ENCODE measurements at places on chromosomes 6 and 20.

DNA sequence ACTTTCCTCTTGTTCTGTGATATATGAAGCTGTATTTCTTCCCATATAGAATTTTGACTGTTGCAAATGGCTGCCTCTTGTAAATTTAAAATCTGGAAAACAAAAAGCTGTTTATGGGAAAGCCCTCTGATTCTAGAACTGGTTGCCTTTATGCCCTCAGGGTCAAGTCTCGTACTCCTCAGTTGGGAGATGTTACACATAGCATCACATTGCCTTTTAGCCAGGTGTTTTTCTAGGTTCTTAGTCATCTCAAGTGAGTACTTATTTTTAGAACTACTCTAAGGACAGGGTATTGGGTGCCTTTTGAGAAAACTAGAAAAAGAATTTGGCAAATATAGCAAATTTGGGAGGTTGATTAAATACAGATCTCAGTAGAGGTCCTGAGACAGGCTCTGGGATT is 58.5 kb downstream of the ANKS1A start:
- no peak for DNase-seq

GRCh38 chr6:20148433-20148832 is 63.8 kb downstream of the MBOAT1 start:
- no peak for DNase-seq

GRCh38 chr20:58723628-58723984 is 31.0 kb downstream of the NPEPL1 start:
- DNase-seq: no peak

DNA sequence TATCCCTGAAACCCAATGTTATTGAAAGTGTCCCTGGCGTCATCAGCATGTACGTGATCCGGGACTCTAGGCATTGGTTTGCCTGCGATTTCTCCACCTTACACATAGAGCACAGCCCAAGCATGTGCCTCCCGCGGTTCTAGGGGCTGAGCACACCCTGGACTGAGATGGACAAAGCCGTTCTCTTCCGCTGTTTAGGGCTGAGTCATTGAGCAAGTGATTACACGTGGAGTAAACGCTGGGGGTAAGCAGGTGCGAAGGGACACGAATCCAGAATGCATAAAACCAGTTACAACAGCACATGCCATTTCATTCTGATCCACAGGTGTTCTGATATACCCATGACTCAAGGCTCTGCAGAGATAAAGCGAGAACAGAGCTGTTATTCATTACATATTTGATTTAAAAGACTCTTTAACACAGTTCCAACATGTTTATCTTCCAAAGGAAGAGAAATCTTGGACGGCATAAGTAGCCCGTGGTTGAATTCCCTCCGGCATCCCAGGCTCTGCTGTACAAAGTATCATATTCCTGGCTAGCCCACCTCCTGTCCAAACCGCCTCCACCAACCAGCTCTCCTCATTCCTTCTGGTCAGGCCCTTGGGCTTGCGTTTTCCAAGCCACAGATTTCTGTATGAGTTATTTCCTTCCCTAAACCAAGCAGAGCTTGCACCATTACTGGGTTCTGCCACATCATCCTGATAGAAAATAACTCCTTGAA is 36.1 kb upstream of the THBS2 start:
- no peak for DNase-seq

DNA sequence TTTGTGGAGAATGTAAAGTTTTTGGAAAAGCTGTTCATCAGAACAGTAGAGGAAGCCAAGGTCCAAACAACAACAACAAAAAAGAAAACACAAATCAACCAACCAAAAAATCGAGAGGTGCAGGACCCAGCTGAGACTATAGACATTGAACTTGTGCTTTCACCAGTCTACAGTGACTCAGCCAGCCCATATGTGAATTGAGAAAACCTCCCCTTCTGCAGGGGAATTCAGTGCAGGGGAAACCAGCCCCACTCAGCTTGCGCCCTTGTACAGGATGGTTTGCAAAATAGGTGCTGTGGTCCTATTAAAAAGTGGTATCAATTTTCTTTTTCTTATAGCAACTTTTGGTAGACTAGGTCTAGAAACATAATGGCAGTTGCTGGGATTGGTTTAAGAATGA is 21.3 kb downstream of the MLIP start:
- no peak for DNase-seq

- DNase-seq: no peak
Measured at GRCh38 chr6:13314806-13315205, 13.5 kb downstream of the TBC1D7 start.

GRCh38 chr6:46353528-46353927 is 137.7 kb downstream of the RCAN2 start:
- DNase-seq: no peak

DNA sequence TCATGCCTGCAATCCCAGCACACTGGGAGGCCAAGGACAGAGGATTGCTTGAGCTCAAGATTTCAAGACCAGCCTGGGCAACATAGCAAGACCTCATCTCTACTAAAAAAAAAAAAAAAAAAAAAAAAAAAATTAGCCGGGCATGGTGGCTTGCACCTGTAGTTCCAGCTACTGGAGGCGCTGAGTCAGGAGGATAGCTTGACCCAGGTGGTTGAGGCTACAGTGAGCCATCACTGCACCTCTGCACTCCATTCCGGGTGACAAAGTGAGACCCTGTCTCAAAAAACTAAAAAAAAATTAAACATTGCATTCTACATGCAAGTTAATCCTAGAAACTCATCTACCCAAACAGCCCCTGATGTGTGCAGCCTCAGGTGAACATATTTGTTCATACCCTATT is 7.3 kb upstream of the TRAM2 start:
- no peak for DNase-seq

DNA sequence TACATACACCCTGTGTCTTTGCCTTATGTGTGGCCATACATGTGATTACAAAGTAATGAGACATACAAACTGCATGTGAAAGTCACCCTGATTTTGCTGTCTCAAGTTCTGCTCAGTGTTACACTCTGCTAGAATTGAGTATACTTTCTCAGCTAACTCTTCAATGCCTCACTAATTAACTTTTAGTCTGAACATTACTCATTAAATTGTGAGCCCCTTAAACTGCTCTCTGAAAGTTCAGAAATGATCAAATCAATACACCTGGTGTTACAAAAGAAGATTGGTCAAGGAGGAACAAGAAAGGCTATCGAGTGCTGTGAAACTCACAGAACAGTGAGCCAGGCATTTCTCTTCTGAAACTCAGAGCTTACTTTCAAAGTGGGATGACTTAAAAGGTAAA is 71.3 kb downstream of the MKKS start:
- DNase-seq: no peak

DNA sequence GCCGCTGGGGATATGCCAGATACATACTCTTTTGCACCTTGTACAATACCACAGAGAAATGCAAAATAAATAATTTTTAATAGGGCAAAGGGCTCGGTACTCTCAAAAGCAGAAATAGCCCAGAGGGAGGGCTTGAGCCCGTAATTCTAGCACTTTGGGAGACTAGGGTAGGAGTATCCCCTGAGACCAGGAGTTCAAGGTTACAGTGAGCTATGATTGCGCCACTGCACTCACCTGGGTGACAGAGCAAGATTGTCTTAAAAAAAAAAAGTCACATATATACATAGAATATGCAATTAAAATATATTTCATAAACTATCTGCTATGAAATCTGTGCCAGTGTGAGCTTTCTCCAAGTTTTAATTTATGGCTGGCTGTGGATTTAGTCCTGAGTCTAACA is 818 bp upstream of the TRMT11 start:
- no peak for DNase-seq

DNA sequence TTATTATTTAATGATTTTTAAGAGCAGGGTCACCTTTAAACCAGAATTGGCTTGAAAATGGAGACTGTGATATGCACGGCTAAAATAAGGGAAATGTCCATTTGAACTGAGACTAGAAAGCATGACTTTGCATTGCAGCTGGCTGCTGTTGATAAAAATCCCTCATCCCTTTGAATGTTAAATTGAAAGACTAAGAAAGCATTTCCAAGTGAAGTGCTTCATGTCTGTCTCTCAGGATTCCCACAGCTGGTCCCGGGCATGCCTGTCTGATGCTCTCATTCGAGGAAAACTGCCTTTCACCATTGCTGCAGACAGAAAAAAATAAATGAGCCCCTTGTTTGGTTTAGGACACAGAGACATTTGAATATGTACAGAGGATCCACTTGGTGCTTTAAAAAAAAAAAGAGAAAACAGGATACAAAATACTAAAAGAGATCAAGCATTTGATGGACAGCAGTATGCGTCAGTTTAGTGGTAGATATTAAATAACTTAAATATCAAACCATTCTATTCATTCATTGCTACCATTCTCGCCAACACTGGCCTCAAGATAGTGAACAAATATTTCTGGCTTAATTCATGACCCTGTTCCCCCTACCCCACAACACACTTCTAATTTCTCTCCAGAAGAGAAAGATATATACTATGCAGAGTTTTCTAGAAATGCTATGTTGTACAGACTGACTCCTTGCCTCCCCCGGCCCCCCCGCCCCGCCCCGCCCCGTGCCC is 55.0 kb downstream of the TBC1D7 start:
- no peak for DNase-seq

DNA sequence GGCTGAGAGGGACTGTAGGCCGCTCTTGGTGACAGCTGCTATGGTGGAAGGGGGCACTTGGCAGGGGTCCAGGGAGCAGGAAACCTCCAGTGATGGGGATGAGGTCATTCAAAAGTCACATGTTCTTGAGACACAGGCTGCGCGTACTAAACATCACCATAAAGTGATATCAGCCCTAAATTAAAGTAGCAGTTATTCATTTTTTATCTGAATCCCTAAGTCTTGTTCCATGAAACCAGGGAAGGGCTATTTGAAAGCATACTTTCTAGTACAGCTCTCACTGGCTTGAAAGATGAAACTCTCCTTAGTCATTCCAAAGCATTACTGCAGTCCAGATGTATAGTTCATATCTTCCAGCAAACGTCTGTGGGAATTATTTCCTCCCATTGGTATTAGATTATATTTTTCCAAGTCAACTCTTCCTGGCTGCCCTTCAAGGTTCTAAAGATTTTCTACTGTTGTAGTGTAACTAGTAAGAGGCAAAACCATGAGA is 373.1 kb downstream of the CD109 start:
- peak; percentile 74 for DNase-seq

- DNase-seq: no peak
Measured at GRCh38 chr20:34514897-34515483, 1.2 kb upstream of the DYNLRB1 start.

DNA sequence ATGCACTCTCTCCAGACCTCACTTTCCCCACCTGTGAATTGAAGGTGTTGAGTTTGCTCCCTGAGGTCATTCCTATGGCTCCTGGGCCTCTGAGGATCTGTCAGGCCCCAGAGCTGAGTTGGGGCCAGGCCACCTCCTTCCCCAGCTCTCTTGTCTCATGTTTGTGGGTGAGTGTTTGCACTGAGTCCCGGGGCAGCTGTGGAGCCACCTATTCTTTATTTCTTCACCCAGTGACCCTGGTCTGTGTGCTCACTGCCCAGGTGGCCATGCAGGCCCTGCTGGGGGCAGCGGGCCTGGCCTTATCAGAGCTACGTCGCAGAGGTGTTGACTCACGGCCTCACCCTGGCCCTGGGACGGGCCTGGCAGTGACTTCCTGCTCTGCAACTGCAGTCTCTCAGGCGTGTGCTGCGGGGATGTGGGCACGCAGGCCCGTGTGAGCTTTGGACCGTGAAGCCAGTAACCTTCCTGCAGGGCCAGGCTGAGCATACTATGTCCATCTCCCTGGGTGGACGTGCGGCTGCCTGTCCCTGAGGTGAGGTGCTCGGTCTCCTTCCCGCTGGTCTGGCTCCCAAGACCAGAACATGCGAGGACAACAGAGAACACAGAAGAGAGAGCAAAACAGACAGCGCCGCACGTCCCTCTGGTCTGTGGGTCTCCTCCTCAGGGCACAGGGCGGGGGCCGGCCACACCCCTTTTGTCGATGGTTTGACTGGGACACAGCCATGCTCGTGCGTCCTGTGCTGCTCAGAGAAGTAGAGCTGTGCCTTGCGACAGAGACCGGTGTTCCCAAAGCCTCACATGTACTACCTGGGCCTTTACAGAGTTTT is 12.1 kb downstream of the TMEM181 start:
- no peak for DNase-seq

- DNase-seq: peak; percentile 59
Measured at GRCh38 chr20:18739751-18740166, 73.8 kb upstream of the SCP2D1 start.

- no peak for DNase-seq
Measured at GRCh38 chr6:91633374-91634111, 1046.7 kb upstream of the MAP3K7 start.

GRCh38 chr6:41731561-41732086 is 3.8 kb downstream of the TFEB start:
- no peak for DNase-seq

- no peak for DNase-seq
Measured at GRCh38 chr20:59776626-59777330, 156.7 kb downstream of the SYCP2 start.

DNA sequence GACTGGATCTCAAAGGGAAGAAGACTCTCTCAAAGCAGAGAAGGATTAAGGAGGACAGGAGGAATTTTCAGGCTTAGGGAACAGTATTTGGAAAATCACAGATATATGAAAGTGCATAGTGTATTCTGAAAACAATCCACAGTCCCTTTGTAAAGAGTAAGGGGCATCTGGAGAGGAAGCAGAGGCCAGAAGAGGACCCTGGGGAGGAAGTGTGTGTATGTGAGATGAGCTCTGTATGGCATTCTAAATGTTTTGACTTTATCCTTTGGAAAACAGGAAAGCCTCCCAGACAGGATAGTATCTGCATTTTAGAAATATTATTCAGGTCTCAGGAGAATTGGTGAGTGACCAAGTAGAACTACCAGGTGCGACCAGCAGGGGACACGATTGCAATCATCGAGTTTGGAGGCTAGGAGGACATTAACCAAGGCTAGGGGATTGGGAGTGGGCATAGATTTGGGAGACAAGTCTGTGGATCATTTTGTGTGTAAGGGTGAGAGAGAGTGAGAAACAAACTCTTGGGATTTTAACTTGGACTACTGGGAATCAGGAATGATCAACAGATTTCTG is 38.3 kb upstream of the FAM184A start:
- DNase-seq: no peak

- no peak for DNase-seq
Measured at GRCh38 chr20:19773471-19773870, 15.4 kb downstream of the RIN2 start.

DNA sequence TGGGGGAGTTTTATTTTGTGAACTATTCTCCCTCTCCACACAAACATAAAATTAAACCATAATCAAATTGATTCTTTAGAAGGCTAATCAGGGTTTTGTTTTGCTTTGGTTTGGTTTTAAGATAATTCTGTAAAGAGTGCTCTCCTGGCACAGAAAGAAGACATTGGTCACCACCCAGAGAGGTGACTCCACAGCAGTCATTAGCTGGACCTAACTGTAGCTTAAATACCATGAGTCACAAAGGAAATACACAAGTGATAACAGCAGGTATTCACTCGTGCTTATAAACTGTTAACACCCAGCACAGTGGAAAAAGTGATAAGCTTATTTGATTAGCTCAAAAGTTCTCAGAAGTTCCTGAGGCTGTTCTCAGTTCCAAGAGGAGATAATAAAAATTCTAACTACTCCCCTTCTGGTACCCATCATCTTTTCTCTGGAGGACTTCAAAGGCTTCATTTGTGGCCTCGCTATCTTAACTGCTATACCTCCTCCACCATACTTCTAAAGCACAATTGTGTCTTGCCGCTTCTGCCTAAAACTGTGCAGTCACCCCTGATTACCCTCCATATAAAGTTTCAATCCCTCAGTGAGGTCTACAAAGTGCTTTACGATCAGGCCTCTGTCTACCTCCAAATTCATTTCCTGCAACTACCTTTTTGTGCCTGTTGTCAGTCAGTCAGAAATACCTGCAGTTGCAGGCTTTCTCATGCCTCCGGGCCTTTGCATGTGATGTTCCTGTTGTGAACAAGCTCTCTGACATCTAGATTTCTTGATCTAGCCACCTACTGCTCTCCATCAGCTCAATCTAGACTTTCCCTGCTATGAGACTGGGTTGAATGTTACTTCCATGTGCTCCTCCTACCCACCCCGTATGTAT is 201.1 kb downstream of the SAMD5 start:
- DNase-seq: no peak

All from AG04450 (cell line).